ENCODE measurements at places on chromosomes 11 and 22. TPM values are rescaled to one million over a fixed set of nuclear protein-coding genes. Genes with fewer than 3 reads are reported as not detected.

DNA sequence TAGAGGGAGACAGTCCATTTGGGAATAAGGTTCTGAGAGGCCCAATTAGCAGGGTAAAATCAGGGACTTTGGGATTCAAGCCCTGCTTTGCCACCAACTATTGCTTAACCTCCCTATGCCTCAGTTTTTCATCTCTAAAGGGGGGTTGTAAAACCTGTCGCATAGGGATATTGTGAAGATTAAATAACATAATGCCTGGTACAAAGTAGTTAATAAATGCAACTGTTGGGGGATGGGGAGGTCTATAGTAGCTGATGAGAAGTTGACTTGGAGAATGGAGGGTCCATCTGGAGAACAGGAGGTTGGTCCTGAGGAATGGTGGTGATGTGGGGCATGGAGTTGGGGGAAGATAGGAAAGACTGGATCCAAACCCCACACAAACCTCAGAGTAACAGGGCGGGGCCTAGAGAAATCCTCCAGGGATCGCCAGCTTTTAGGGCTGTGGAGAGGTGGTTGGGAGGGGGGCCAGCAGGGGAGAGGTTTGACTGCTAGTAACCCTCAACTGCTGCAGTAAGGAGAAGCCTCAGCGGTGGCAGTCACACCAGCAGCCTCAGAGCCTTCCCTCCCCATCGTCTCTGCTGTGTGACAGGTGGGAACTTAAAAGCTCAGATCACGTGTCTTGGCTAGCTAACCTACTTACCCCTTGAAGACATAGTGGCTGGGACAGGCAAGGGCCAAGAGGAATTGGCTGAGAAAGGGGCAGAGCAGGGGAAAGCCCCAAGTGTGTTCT, 1.1 kb upstream of the ABCG4 start:
- no peak overlapping the region for H3K27ac ChIP-seq
- no peaks in the 10 kb centered on the region for H3K36me3 ChIP-seq
- no peak for DNase-seq
- peaks cover 2% of the 10 kb centered on the region for H3K4me1 ChIP-seq
- peak overlapping the region; percentile 64 for H3K4me3 ChIP-seq

- DNase-seq = no peak
- H3K36me3 ChIP-seq = no peaks in the 10 kb centered on the region
- no peaks in the 10 kb centered on the region for H3K4me1 ChIP-seq
- H3K4me3 ChIP-seq = no peak overlapping the region
Observed at GRCh38 chr22:38826386-38826785, 17.4 kb downstream of the NPTXR start.

- H3K27me3 ChIP-seq = no peaks in the 10 kb centered on the region
- no peak for DNase-seq
- H3K27ac ChIP-seq = no peak overlapping the region
- peaks cover 4% of the 10 kb centered on the region for H3K4me1 ChIP-seq
- peaks cover 13% of the 10 kb centered on the region for H3K36me3 ChIP-seq
Observed at GRCh38 chr11:124768914-124769313, 6.8 kb upstream of the ESAM start.

DNA sequence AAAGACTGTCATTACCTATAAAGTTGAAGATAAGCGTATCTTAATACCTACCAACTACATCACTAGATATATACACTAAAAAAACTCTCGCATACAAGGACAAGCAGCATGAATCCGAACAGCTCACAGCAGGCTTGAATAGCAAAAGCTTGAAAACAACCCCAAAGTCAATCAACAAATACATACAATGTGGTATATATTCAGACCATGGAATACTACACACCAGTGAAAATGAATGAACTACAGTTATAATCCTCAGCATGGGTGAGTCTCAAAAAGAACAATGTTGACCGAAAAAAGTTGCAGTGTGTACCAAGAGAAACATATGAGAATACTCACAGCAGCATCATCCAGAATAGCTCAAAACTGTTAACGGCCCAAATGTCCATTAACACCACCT, 25.2 kb downstream of the USP28 start:
- no peaks in the 10 kb centered on the region for H3K27me3 ChIP-seq
- peaks cover 59% of the 10 kb centered on the region for H3K36me3 ChIP-seq
- no peak overlapping the region for H3K4me3 ChIP-seq
- no peak overlapping the region for H3K27ac ChIP-seq
- no peak for DNase-seq

DNA sequence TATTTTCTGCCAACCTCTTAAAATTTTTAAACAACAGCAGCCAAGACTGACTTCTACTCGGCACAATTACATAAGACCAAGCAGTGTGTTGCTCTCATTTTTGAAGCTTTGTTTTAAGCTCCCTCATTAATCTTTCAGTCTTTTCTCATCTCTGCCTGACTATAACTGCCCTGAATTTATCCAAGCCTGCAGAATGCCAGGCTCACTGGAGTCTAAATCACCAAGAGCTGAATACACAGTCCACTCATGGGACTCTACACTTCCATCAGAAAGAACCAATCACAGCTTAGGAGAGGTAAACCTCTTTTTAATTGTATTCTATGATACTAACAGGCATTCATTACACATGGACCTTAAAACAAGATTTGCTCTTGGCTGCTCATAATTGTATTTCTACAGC, 178.7 kb downstream of the CADM1 start:
- peaks cover 5% of the 10 kb centered on the region for H3K27me3 ChIP-seq
- peaks cover 2% of the 10 kb centered on the region for H3K4me1 ChIP-seq
- no peaks in the 10 kb centered on the region for H3K36me3 ChIP-seq
- no peak overlapping the region for H3K4me3 ChIP-seq

DNA sequence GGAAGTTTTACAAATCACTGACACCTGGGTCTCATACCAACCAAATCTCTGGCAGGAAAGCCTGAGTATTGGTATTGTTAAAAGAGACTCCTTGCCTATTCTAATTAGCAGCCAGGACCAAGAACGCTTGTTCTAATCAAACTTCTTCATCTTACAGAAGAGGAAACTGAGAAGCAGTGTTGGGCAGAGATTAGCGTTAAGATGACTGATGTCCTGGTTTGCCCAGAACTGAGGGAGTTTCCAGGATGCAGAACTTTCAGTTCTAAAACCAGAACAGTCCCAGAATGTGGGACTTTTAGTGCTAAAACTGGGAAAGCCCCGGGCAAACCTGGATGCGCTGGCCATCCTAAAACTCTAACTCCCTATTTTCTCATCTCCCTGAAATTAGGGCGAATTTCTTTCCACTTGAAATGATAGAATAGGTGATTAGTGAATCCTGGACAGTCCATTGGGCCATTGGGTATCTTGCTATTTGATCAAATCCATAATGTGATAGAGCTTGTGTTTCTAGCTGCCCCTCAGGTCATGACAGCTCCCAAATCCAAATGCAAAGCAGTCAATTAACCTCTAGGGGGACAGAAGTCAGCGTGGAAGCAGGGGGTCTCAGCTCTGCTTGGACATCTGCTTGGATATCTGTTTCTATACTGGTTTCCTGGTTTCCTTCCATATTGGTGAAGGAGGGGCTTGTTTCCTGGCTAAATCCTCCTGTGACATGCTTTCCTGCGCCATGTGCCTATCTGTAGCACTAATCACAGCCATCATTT, 16.0 kb upstream of the TMPRSS13 start:
- no peak for DNase-seq
- H3K27me3 ChIP-seq = no peaks in the 10 kb centered on the region
- peak overlapping the region; percentile 0 for H3K27ac ChIP-seq

DNA sequence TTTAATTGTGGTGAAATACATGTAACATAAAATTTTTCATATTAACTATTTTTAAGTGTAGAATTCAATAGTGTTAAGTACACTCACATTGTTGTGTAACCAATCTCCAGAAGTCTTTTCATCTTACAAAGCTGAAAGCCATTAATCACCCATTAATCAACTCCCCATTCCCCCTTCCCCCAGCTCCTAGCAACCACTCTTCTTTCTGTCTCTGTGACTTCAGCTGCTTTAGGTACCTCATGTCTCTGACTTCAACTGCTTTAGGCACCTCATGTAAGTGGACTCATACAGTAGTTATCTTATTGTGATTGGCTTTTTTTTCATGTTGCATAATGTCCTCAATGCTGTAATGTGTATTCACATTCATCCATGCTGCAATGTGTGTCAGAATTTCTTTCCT, 150.8 kb upstream of the NTM start:
- no peaks in the 10 kb centered on the region for H3K4me1 ChIP-seq
- no peak overlapping the region for H3K27ac ChIP-seq
- H3K4me3 ChIP-seq = no peak overlapping the region
- H3K36me3 ChIP-seq = no peaks in the 10 kb centered on the region
- no peak for DNase-seq

GRCh38 chr11:27196203-27196897, 155.7 kb downstream of the BBOX1 start:
- no peak overlapping the region for H3K4me3 ChIP-seq
- no peaks in the 10 kb centered on the region for H3K27me3 ChIP-seq
- H3K4me1 ChIP-seq = no peaks in the 10 kb centered on the region
- DNase-seq = no peak

DNA sequence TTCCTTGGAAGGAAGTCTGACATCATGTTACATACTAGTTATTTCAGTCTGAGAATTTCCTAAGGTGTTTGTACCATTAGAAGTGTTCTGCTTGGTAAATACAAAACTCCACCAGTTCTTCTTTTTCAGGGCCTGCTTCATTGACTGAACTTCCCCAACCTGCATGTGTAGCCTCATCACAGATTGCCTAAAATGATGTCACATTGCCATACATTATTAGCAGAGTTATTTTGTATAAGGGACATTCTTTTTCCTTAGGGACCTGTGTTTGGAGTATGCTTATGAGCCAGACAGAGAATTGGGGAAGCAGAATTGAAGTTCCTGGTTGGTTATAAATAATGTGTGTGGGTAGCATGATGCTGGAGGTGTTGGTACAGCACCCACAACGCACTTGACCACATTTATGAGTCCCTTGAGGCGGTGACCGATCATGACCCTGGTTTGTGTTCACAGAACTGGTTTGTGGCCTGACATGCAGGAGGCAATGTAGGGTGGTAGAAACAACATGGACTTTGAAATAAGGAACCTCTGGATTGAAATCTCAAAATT, 16.4 kb upstream of the MMP7 start:
- DNase-seq = no peak
- no peaks in the 10 kb centered on the region for H3K36me3 ChIP-seq
- no peak overlapping the region for H3K4me3 ChIP-seq
- H3K4me1 ChIP-seq = peaks cover 11% of the 10 kb centered on the region
- H3K27me3 ChIP-seq = peaks cover 2% of the 10 kb centered on the region

DNA sequence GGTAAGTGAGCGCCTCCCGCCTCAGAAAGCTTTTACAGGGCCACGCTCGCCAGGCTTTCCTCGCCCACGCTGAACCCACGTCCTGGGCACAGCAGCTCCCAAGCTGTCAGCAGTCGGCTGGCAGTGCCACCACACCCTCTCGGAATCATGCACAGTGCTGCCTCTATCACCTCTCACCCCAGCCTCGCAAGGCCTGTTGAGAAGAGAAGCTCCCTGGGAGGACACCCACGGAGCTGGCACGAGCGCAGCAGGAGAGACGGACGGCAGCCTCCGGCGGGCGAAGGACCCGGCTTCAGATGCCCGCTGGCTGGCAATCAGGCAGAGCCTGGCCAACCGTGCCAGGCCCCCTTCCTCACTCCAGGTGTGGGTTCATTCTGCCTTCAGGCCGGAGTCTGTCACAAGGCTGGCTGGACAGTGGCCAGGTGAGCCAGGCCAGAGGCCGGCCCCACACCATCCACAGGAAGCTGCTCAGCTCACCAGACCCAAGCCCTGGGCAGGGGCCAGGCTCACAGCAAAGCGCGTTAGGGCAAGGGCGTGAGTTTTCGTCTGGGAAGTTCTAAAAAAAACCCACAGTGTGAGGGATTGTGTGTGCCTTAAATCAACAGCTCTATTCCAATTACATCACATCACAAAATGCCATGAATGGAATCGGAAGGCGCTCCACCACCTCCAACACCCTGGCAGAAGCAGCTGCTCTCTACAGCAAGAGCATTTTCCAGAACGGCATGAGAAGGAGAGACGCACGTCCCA, 33.2 kb downstream of the TOLLIP start:
- no peak overlapping the region for H3K27ac ChIP-seq
- H3K4me1 ChIP-seq = no peaks in the 10 kb centered on the region
- H3K4me3 ChIP-seq = no peak overlapping the region
- DNase-seq = no peak

DNA sequence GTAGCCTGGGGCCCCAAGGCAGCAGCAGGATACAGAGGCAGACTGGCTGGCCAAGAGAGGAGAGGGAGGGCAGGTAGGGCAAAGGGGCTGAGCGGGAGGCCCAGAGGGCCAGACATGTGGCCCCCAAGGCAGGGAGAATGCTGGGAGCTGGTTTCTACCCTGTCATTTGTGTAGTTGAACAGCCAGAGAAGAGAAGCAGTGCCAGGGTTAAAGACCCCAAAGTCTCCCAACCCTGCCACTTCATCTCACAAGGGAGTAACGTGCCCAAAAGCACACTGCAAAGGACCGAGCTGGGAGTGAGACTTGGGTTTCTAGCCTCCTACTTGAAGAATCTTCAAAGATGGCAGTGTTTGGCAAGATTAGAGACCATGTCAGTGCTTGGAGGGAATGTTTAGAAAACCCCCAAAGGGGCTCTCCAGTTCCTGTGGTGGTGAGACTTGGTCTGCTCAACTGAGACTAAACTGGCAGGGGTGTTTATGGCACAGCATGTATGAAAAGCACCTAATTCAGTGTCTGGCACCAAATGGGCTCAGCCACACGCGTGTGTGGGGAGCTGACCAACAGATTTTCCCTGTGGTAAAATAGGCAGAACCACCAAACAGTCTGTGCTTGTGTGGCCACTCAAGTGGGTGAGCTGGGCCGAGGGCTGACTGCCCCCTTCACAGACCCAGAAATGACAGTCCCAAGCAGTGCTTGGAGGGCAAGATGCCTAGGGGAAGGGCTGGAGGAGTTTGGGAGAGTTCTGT, 68.2 kb upstream of the CLTCL1 start:
- peaks cover 54% of the 10 kb centered on the region for H3K36me3 ChIP-seq
- no peak overlapping the region for H3K27ac ChIP-seq
- DNase-seq = no peak
- no peak overlapping the region for H3K4me3 ChIP-seq
- no peaks in the 10 kb centered on the region for H3K27me3 ChIP-seq

DNA sequence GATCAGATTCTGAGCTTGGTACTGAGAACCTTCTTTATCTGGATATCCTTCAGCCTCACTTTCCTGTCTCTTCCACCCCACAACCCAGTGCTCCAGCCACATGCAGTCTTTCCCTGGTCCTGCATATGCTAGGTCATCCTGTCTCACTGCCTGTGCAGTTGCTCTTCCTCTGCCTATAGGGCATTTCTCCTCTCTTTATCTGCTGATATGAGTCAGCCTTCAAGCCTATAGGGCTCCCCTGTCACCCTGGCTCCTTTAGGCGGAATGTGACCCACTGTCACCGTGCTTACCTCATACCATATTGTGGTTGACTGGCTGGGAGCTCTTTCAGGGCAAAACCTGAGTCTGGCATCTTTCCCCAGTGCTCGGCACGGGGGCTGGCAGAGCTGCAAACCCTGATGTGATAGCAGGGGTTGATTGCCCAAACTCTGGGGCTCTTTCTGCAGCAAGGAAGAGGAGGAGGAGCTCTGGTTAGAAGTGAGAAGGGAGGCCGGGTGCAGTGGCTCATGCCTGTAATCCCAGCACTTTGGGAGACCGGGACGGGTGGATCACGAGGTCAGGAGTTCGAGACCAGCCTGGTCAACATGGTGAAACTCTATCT, 26.3 kb downstream of the MEI1 start:
- no peak overlapping the region for H3K27ac ChIP-seq
- DNase-seq = no peak
- H3K4me1 ChIP-seq = no peaks in the 10 kb centered on the region
- peaks cover 4% of the 10 kb centered on the region for H3K27me3 ChIP-seq
- no peak overlapping the region for H3K4me3 ChIP-seq

MMP13 gene
- total RNA-seq = not detected

DEFB131B gene
- not detected for total RNA-seq

FAT3 gene
- 0.02 TPM for total RNA-seq

LSP1 gene
- total RNA-seq = 449 TPM

SDF2L1 gene
- total RNA-seq = 95.6 TPM

SCGB1C1 gene
- total RNA-seq = not detected

TMEM86A gene
- total RNA-seq = 0.11 TPM

SLC22A12 gene
- not detected for total RNA-seq

OR52I1 gene
- not detected for total RNA-seq

FBXO3 gene
- 13.9 TPM for total RNA-seq

GALNT18 gene
- total RNA-seq = 5.0 TPM

SLC25A18 gene
- total RNA-seq = not detected

Data from activated T-helper 2 cell treated with anti-CD3 and anti-CD28 coated beads, Interferon-gamma antibody, Interleukin-2, Interleukin-4, amounts not matched to agents 10 μg/mL and 5 μg/mL and 100 μg/mL, durations not matched to agents 14 hours and 24 hours and 36 hours (primary cell).